Chondrocyte (in vitro differentiated cells): ENCODE measurements at places on chromosomes 3 and 15.
A peak's percentile ranks its signal among the peaks of the same experiment; 100 is the strongest.

DNA sequence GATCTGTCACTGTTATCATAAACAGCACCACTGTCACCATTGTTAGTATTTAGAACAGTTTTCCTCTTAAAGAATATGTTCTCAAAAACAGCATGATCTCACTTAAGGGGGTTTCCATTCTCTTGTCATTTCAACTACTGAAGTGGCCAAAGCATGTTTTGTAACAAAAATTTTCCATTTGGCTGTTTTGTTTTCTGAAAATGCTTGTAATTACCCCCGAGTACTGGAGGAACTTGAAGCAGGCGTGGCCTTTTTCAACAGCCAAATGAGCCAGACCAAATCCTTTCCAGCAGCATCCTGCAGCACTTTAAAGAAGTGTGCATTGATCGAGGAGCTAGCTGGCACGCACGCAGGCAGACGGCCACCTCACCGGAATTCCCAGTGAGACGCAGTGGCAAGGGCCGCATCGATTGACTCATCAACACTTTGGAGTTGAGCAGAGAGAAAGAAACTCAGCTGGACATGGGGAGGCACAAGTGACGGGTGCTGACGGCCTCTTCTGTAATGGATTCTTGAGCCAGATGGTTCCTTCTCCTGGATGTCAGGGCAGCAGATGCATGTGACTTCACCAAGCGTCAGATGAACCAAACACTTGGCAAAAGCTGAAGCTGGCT, 234.3 kb upstream of the IGF1R start:
- peak; percentile 30 for DNase-seq

GRCh38 chr3:105867712-105868430, 941 bp downstream of the CBLB start:
- no peak for DNase-seq

DNA sequence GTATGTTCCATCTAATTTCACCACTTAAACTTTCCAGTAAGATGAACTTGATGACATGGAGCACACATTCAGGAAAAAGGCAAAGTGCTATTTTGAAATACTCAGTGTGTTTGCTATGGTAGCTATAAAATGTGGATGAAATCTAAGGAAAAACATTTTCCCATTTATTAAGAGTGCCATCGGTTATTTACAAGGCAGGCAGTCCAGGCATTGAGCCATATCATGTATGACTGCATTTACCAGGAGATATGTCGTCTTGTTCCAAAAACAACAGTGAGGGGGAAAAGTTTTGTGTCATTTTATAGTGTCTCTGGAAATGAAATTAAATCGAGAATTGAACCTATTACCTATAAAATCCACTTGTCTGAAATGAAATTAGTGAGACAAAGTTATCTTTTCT, 13.7 kb downstream of the ANXA2 start:
- no peak for DNase-seq

- no peak for DNase-seq
Observed at GRCh38 chr3:175193815-175194518, 334.8 kb downstream of the NAALADL2 start.

- DNase-seq, result peak; percentile 82
Observed at GRCh38 chr3:166444756-166445155, 607.5 kb upstream of the BCHE start.

- no peak for DNase-seq
Observed at GRCh38 chr3:38731522-38731921, 82.0 kb upstream of the SCN5A start.

DNA sequence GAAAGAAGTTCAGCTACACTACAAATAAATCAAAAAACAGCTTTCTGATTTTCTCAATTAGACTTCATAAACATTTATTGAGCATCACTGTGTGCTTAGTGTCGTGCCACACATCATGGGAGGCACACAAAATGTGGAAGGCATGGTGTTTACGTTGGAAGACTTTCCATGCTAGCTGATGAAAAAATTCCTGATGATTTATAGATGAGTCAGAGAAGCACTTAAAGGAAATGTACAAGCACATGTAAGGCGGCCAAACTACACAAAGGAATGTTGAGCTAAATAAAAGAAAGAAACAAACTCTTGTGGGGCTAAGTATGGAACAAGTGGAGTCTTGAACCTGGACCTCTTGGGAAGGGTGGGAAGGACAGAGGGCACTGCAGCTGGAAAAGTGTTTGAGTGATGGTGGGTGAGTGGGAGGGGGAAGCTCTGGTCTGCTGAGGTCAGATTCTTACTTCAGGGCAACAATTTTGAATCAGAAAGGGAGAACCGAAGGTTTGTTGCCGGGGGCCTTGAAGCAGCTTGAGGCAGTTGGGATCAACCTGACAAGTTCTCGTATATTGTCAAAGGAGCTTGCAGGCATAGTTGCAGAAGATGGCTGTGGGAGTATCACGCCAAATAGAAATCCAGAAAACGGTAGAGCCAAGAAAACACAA, 66.9 kb downstream of the FOXB1 start:
- no peak for DNase-seq

GRCh38 chr3:35919160-35919559, 279.8 kb downstream of the ARPP21 start:
- no peak for DNase-seq

DNA sequence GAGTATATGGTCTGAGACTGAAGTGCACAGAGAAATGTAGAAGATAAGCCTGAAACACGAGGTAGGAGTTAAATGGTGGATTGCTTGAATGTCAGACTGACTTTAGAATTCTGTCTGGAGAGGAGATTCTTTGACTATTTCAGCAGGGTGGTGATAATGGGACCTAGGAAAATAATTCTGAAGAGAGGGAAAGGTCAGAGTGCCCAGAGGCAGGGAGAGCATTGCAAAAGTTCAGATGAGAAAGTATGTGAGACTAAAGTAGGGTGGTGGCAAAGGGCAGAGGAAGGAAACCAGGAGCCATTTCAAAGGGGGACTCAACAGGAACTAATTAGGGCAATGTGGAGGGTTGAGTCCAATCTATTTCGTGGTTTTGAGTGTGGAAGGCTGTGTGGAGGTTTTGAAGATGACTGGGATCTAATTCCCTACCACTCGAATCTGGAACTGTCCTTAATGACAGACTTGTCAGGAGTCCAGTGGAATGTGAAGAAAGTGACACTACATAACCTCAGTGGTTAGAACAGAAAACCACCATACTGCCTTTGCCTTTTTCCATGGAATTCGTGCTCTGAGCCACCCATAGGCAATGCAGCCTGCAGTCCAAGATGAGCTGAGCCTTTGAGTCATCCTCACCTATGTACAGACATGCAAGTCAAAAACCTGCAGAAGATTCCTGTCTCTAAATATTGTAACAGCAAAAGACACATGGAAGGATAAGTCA, 16.1 kb downstream of the CPOX start:
- DNase-seq, result no peak

DNA sequence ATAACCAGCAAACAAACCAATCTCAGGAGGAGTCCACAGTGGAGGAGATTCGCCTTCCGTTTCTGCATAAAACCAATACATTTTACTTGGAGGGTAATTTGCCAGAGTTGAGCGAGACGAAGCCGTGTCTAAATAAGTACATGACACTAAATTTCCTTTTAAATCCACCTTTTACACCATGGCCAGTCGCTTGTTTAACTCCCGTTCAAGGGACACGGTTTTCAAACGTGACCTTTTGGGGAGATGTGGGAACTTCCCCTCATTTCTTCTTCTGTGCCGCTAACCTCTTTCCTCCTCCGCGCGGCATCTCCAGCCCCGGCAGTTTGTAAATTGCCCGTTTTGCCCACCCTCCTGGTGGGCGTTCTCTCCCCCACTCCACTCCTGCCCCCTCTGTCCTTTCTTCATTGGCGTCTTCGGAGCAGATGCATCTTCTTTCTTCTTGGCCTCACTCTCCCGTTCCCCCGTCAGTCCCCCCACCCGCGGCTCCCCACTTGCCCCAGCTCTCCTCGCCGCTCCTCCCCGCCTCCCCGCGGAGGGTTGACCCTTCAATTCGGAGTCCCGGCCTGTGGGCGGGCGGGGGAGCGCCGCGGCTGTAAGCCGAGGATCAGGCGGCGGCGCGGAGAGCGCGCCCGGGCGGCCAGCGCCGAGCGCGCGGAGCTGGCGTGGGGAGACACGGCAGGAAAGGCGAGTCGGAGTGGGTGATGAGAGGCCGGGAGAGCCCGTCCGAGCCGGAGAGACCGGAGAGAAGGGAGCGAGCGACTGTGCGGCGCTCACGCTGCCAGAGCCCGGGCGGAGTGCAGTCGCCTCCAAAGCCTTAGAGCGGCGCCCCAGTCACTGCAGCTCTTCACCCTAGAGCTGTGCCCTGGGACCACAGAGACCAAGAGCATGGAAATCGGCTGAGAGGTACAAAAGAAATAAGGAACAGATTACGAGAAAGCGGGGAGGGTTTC, at the start of gene NLGN1:
TSS of gene NLGN1 (plus strand) at position 584 of the 950 bp plus-strand sequence.
- peak; percentile 95 for DNase-seq

GRCh38 chr3:111726788-111727305, 131.7 kb upstream of the ZBED2 start:
- DNase-seq, result no peak
